Activated naive CD8-positive, alpha-beta T cell treated with anti-CD3 and anti-CD28 coated beads, Interleukin-2, amount 10 ng/mL, durations not matched to agents 7 days and 5 days (primary cell): ENCODE measurements at places on chromosomes 11 and 22.

GRCh38 chr11:46445920-46446771 is 54.6 kb upstream of the CHRM4 start:
- DNase-seq = no peak

DNA sequence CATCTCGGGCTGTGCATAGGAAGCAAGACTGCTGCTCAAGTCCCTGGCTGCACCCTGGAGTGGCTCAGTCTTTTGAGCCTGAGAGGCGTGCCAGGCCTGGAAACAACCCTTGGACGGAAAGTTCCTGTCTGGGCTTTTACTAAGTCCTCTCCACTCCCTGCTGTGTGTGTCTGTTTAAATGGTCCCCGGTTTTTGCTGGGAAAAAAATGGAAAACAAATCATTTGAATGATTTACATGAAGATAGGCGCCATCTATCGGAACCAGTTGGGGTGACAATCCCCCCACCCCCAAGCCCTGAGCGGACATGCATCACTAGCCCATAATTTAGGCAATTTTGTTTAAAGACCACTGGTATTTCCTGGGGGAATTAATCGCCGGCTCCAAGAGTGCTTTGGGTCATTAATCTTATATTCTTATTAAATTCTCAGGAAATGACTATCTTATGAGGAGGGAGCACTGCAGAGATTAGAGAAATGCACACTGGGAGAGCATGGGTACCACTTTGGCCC is 2.7 kb upstream of the GAB2 start:
- peak; percentile 47 for DNase-seq

GRCh38 chr11:118621071-118621783 is 13.8 kb downstream of the PHLDB1 start:
- peak; percentile 57 for DNase-seq

DNA sequence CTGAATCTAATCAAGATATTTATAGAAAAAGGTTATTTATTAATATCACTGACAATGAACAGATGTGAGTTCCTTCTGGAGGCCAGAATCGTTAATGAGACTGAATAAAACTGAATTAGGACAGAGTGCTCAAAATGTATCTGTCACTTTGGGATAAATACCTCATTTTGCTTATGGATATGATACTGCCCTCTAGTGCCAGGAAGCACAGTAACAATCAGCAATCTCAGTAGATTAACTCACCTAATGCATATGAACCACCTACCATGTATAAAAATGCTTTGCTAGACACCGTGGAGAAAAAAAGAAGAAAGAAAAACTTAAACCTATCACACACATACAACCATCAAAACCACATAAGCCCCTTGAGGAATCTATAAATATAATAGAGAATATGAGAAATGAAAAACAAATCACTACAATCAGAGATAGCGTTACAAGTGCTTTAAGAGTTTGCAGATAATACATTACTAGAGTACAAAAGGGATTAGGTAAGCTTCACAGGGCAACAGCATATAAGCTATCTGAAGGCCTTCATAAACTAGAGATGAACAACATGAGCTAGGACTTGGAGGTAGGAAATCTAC is 117.4 kb downstream of the SGSM3 start:
- no peak for DNase-seq

DNA sequence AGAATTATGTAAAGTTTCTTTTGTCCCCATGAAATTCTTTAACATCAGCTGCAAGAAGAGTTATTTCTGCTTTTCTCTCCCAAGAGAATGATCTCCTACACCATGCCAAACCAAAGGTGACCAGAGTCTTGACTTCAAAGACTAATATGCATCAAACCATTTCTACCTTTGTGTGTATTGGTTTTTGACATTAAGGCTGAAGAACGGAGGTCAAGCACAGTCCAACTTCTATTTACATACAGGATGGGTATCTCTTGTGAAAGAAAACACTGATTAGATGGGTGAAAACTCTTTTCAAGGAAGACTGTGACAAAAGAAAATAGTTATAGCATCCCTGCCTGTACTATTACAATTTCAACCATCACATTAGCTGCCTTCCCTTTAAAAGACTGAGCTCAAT is 256.3 kb downstream of the CADM1 start:
- no peak for DNase-seq

GRCh38 chr11:96969251-96969650 is 579.4 kb downstream of the JRKL start:
- DNase-seq = no peak

DNA sequence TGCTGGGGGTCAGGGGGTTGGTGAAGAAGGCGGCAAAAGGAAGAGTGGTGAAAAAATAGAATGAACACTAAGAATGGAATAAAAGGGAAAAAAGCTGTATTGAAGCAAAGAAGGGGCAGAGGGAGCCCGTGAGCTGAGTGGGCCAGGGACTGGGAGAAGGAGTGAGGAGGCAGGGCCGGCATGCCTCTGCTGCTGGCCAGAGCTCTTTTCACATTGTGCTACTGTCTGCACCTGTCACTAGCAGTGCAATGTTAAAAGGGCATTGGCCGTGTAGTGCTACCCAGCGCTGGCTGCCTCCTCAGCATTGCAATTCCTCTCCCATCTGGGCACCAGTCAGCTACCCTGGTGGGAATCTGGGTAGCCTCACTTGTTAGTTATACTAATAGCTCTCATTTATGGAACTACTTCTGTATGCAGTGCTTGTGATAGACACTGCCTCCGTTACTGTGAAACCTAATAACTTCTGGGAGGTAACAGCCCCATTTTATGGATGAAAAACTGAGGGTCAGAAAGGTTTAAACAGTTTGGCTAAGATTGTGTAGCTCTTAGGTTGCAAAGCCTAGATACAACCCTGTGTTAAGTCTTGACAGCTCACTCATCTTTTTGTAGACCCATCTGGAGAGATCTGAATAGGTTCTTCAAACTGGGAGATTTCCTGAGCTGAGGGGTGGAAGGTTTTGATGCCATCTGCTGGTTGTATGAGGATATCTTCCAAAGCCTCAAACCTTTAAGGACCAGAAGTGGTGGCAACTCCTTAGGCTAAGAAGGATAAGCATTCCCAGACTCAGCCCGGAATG is 8.5 kb downstream of the YPEL4 start:
- no peak for DNase-seq

- no peak for DNase-seq
Measured at GRCh38 chr11:122803306-122803705, 35.0 kb upstream of the CRTAM start.

- no peak for DNase-seq
Measured at GRCh38 chr11:110972640-110973039, 260.4 kb upstream of the ARHGAP20 start.

DNA sequence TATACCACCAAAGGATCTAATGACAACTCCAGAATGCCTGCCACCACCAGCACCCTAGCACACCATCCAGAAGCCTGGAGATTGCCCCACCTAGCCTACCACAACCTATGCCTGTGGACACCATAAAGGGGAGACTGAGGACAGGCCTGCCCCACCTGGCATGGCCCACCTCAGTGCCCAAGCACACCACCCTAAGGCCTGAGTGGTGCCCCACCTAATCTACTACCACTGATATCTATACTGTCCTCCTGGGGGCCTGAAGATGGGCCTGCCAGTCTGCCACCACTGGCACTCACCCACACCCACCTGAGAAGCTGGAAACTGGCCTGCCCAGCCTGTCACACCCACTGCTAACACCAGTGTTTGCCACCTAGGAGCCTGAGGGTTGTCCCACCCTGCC is 31.8 kb downstream of the SAA4 start:
- DNase-seq = no peak

GRCh38 chr11:71928737-71929443 is at the start of gene RNF121:
Gene RNF121, plus strand, starts transcription at chr11:71929046. Its CDS starts 16 bp downstream, at chr11:71929062.
- peak; percentile 95 for DNase-seq

DNA sequence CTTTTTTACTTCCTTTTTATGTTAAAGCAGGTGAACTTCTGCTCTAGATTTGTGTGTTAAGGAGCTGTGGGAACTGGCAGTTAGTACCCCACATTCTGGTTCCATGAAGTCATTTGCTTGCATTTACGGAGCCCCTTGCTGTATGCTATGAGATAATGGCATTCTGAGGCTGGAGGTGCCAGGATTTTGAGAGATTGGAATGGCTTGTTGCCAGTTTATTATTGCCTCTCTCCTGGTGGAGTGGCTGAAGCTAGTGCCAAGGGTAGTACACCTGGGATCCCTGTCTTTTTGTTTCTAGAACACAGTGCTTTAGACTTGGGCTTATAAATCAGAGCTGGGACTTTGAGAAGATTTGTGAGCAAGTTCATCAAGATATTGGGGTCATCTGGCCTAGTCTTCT is 73.8 kb downstream of the STIM1 start:
- DNase-seq = no peak

GRCh38 chr11:849104-849824 is 6.6 kb downstream of the TSPAN4 start:
- peak; percentile 55 for DNase-seq

DNA sequence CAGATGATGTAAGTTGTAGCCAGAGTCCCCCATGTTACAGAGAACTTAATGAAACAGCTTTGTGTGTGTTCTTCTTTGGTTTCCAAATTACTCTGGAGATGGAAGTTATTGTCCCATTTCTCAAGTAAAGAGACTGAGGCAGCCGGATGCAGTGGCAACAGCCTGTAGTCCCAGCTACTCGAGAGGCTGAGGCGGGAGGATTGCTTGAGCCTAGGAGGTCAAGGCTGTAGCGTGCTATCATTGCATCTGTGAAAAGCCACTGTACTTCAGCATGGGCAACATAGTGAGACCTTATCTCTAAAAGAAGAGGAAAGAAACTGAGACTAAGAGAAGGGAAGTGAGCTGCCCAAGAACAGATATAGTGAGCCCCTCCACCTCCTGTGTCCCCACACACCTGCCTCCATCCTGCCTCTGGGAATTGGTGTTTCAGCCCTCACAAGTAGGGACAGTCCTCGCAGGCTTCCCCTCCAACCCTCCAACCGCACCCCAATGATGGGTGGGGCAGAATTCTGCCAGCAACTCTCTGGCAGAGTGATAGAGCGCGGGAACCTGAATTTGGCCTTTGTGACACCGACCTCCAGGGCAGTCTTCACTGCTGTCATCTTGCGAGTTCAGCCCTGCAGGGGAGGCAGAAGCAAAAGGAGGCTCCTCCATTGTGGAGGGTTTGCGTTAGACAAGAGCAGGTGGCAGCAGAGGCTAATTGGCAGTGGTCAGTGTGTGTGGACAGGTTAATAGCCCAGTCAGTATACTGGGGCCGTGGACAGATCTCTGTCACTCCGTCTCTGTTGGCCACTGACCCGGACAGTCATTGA is 1.6 kb downstream of the PDXP start:
- DNase-seq = no peak

- DNase-seq = no peak
Measured at GRCh38 chr11:2385156-2386151, 8.3 kb downstream of the CD81 start.

DNA sequence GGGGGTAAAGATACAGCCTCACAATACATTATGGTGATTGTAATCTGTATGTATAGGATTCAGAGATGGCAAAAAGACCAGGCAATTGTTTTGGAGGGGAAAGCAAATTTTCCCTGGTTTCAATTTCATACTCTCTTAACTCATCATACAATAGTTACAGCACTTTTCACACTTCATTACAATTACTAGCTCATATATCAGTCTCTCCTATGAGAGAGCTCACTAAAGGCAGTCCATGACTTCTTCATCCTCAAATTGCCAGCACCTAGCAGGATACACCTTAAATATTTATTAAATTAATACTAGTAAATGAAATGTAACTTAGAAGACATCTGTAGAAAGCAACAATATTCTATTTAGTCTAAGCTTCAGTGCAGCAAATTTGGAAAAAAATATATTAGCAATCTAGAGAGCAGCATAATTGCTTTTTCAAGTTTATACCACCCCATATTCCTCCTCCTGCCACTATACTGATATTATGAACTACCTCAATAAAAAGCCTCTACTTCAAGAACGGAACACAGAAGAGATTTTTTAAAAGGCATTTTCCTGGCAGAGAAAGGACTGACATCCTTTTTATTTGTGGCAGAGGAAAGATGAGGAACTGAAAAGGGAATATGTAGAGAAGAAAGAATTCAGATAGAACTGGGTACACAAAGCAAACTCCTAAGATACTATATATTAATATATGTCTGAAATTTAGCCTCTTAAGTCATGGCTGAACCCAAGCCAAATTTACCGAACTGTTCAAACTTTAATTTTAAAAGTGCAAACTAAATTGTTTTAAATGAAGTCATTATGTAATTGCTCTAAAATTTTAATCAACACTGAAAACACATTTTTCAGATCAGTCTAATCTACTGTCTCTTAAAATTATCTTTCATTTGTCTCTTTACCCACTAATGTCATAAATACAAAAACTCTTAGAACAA is 27.7 kb downstream of the PICALM start:
- DNase-seq = no peak

DNA sequence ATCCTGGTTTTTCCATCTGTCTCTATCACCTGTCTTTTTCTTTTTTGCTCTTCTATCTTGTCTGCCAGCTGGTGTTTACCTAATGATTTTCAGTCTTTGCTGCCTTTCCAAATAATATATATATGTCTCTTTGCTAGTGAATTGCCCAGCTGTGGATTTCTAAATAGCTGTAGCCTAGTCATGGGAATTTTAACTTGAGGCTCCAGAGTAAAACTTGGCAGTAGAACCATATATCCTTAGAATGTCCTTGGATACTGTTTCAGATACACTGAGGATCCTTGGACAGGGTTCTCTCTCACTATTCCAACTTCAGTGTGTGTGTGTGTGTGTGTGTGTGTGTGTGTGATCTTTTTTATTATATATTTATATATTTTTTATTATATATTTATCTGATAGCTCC is 2285.3 kb downstream of the LRRC4C start:
- DNase-seq = no peak

GRCh38 chr22:30246814-30247376 is 336 bp upstream of the LIF start:
- peak; percentile 69 for DNase-seq

DNA sequence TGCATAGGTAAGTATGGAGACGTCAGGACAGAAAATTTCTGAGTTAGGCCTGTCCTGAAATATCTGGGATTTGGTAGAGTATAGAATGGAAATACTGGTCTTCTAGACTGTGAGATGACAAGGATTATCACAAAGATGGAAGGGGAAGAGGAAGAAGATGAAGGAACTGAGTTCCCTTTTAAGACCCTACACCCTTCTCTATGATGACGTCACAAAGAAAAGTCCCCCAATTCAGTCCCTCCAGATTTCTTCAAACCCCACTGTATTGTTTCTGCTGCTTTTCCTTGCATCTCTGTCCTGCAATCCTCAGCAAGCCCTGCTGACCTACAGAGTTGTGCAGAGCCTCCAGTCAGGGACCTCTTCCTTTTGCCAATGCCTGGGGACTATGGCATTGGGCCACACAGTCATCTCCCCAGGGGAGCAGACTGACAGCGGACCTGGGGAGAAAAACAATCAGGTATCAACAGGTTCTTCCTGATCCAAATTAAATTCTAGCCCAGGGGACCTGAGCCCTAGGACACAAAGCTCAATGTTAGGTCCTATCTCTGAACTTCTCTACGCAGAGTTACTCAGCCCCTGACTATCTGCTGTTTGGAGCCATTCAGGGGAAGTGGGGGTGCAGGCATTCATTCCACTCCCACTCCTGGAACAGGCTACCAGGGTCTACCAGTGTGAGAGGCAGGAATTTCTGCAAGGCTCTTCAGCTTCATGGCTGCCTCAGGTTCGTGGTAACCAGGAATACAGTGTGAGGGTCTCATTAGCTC is 49.2 kb upstream of the POU2AF1 start:
- no peak for DNase-seq

- no peak for DNase-seq
Measured at GRCh38 chr11:27462543-27462942, 10.0 kb downstream of the LGR4 start.
